ENCODE measurements at places on chromosomes 16 and 17.

DNA sequence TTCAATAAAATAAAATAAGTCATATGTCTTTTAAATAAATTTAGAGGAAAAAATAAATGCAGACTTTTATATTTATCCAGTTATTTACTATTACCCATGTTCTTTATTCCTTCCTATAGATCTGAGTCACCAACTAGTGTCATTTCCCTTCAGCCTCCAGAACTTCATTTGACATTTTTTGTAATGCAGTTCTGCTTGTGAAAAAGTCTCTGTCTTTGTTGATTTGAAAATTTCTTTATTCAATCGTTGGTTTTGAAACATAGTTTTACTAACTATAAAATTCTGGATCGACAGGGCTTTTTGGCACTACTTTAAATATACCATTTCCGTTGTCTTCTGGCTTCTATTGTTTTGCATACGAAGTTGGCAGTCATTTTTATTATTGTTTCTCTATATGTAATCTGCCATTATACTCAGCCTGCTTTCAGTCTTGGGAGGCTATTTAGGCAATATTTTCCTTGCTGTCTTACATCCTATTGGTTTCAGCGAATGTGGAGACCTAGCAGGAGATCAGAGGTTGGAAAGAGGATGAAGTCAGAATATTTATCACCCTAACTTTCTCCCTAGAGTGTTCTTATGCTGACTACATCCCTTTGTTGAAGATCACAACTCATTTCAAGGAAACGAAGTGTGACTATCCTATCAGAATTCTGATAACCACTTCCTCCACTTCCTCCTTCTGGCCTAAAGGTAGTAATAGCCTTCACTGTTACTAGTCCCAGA lies 42.0 kb upstream of the SLC6A2 start:
- DNase-seq, result no peak

DNA sequence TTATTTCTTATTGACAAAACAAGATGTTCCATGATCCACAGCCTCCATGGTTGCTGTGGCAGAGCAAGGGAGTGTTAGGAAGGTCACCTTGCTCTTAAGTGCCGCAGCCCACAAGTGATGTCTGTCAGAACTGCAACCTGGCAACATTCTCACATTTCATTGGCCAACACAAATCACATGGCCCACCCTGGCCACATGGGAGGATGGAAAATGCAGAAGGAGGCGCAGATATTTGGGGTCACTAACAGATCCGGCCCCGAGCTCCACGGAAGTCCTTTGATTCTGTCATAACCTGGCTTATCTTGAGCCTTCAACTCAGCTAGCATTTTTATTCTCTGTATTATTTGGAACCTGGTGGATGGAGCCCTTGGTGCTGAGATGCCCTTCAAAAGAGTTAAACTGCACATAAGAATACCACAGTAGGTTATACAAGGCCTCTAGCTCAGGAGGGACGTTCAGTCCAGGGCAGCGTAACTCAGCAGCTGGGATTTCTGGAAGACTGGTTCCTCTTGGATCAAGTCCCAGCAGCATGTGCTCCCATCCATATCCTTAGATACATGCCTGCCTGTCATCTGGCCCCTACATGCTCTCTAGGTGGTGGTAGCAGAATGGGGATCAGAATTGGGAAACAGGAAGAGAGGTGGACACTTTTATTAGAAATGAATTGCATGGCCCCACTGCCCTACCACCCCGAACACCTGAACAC lies 508.1 kb downstream of the HAPSTR1 start:
- DNase-seq, result no peak

DNA sequence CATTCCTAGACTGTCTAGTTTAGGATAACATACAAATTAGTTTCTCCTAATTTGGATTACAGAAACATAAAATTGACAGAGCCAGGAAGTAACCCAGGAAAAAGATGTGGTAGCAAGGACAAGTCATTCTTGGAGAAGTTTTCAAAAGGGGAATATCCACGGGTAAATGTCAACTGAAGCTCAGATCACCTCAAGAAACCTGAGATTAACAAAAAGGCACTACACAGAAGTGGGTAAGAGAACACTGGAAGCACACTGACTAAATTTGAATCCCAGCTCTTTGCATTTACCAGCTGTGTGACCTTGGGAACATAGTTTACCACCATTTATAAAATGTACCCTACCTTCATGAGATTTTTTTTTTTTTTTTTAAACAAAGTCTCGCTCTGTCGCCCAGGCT lies 39.4 kb downstream of the TRAF4 start:
- DNase-seq, result no peak

DNA sequence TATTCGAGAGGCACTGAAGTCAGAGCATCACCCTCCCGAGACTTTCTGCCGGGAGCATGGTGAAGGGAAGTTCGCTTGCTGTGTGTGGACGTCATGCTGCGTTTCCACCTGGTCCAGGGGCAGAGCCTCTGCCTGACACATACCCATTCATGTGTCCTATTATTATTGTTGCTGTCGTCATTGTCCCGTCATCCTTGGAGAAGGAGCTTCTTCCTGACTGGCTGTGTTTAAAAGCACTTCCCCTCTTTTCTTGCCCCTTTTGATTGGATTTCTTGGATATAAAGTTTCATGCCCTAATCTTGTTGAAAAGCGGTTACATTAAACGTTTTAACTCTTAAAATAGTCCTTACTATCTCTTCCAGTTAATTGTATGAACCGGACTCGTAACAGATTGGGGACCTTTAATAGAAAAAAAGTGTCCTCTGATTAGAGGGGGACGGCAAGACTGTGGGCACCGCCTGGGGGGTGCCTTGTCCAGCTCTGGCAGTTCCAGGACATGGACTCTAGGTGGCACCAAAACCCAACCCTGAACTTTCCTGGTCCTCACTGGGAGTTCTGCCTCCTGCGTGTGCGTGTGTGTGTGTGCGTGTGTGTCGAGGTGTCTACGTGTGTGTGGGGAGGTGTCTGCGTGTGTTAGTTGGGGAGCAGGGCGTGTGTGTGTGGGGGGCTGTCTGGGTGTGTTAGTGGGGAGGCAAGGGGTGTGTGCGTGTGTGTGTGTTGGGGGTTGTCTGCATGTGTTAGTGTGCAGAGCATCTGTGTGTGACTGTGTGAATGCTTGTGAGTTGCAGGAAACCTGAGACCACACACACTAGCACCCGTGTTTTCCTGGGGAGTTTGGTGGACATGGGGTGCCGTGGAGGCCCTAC lies 133.3 kb upstream of the CIBAR2 start:
- peak; percentile 79 for DNase-seq

- no peak for DNase-seq
These were observed 304.4 kb downstream of the SEC14L1 start for GRCh38 chr17:77444984-77445759.

DNA sequence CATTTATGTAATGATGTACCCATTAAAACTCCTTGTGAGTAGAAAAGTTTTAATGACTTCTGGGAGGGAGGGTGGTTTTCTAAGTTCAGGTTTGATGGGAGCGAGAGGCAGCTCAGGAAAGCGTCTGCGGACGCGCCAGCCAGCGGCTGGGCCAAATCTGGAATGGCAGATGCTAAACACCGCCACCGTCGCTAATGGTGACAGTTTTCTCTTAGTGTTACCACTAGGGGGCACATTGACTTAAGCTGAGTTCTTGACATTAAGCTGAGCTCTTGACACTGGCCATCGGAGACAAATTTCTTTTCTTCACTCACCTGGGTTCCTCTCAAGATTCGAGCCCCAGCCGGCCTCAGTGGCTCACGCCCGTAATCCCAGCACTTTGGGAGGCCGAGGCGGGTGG lies 6.7 kb downstream of the TRPV1 start:
- DNase-seq, result peak; percentile 45

DNA sequence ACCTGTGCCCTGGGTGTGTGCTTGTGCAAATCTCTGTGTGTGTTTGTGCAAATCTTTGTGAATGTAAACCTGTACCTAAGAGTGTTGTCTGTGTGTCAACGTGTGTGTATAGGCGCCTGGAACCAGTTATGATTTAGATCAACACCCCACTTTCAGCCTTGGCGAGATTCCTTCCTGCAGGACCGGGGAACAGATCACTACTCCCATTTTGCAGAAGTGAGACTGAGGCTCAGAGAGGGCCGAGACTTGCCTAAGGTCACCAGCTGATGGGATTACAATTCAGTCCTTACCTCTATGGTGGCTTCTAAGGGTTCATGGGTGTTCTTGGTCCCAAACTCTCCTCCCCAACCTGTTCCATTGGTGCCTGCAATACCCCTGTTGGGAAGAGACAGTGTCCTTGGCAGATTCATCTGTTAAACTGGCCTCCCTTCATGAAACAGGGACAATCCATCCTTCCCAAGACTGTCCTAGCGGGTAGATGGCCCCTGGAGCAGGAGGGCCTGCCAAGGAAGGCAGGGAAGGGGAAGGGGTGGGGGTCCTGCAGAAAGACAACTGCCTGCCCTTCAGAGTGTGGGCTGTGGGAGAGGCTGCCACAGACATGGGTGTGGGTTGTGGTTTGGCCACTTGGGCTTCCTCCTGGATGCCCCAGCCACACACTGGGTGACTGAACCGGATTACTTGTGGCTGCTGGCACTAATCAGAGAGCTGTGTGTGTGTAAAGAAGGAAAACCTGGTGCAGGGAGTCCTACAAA lies 6.9 kb upstream of the MAPK7 start:
- DNase-seq, result no peak

DNA sequence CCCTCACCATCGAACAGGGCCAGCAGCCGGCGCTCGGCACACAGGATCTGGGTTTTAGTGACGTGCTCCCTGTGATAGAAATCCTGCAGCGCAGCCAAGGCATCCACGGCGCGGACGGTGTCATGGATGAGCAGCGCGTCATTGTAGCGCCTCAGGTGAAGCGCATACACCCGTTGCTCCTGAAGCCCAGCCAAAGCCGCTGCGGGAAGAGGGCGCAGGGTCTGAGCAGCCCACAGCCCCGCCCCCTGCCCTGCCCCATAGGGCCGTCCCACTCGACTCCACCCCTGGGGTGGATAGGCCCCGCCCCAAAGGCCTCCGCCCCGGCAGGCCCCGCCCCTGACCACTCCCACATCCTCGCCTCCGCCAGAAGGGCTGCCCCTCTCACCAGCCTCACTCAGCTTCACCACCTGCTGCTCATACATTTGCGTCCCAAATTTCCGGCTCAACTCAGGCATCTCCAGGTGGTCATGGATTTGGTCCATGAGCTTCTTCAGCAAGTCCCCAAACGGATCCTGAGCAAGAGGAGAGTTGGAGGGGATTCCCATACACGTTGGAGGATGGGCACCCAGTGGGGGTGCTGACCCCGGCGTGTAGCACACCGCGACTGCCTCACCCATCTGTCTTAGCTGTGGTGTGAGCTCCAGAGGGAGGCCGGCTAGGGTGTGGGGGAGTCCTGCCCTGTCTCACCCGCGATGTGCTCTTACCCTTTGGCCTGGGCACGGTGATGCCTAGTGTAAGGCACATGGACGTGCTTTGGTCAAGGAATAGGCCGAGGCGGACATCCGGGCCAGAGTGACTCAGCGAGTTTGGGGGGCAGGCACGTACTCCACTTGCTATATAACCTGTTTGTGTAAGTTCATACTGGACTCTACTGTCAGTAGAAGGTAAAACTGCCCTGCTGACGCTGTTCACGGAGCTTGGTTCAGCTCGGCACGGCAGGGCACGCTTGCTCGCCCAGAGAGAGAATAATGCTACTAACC lies 4.6 kb downstream of the DHX58 start:
- peak; percentile 95 for DNase-seq

DNA sequence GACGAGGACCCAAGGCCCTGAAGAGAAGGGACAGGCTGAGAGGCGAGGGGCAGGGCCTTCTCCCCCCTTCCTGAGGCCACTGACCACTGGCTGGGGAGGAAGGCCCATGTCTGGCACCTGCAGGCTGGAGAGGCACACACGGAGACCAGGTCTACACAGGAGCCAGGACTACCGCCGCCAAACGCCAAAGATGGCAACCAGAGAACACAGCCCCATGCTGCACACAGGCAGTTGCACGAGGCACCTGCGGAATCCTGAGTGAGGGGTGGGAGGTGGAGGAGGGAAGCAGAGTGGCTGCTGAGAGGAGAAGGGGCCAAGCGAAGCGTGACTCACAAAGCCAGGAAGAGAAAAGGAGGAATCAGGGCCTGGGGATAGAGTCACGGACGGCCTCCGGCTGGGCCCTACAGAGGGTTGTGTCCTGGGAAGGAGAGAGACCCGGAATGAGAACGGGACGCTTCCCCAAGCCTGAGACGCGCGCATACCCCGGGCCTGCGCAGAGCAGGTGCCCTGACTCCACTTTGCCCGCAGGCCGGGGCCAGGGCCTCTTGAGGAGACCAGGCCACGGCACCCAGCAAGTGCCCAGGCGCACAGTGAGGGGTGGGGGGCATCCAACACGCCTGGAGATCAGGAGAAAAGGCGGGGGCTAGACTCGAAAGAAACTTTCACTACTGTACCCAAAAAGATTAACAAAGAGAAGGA lies 28.7 kb upstream of the C16orf95 start:
- DNase-seq, result no peak

GRCh38 chr16:67022531-67023214 lies 6.3 kb upstream of the CBFB start:
- no peak for DNase-seq

- no peak for DNase-seq
These were observed 17.4 kb upstream of the ZFPM1 start for GRCh38 chr16:88435437-88436355.

GRCh38 chr17:50424996-50425681 lies 879 bp upstream of the ACSF2 start:
- no peak for DNase-seq

DNA sequence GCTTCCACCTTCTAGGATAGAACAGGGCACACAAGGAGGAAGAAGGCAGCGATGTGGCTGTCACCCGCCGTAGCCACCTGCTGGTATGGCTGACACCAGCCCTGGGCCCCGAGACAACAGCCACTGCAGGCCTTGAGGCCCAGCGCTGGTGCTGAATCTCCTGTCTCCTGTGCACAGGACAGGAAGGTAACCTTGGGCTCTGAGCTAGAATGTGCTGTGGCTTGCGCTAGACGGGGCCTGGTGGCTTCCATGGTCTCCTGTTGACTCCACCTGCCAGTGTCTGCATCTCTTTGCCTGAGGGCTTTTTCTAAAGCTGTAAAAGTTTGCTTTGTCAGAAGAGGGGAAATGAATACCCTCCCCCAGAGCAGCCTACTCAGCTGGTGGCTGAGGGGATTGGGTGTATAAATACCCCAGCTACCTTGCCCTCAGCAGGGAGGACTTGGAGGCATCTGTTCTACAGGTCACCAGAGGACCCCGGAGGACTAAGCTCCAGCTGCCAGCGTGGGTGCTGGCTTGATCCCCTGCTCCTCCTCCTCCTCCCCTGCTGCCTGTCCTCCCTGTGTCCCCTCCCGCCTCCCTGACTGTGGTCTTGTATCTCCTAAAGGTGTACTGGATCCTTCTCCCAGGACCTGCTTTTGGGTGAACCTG lies 76.1 kb upstream of the SDK2 start:
- DNase-seq, result no peak

- DNase-seq, result no peak
These were observed 21.4 kb upstream of the ABR start for GRCh38 chr17:1201132-1201702.

GRCh38 chr17:13212860-13213259 lies 195.0 kb upstream of the ELAC2 start:
- DNase-seq, result no peak

All from glutamatergic neuron (in vitro differentiated cells).